ENCODE measurements at places on chromosomes 2 and 18.

DNA sequence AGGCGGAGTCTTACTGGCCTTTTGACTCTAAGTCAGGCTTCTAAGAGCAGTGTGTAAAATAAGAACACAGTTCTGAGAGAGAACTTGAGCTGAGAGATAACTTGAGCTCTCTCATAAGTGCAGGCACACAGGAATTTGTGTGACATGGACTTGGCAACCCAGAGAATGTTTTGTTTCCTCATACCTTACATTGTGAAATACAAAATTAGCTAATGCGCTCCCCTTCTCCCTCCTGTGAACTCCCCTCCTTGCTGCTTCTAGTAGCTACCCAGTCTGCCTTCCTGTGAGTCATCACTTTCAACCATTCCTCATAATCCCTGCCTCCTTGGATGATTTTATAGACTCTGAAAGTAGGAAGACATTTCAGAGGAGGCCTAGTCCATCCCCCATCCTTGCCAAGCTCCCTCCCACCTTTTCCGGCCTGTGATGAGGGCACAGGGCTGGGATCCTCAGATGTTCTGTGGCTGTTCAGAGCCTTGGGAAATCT, 22.6 kb downstream of the FER1L5 start:
- DNase-seq: no peak

DNA sequence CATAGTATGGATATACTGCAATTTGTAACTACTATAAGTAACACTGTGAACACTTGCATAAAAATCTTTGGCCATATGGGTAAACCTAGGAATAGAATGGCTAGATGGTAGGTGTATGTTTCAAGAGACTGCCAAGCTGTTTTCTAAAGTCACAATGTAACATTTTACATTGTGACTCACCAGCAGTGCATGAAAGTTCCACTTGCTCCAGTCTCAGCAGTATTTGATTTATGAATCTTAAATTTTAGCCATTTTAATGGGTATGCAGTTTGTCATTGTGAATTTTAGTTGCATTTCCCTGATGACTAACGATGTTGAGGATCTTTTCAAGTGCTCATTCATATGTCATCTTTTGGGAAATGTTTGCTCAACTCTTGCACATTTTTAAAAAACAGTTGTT, 86.1 kb downstream of the FARSB start:
- no peak for DNase-seq

- DNase-seq: no peak
Observed at GRCh38 chr18:48000701-48001100, 70.2 kb upstream of the SMAD2 start.

DNA sequence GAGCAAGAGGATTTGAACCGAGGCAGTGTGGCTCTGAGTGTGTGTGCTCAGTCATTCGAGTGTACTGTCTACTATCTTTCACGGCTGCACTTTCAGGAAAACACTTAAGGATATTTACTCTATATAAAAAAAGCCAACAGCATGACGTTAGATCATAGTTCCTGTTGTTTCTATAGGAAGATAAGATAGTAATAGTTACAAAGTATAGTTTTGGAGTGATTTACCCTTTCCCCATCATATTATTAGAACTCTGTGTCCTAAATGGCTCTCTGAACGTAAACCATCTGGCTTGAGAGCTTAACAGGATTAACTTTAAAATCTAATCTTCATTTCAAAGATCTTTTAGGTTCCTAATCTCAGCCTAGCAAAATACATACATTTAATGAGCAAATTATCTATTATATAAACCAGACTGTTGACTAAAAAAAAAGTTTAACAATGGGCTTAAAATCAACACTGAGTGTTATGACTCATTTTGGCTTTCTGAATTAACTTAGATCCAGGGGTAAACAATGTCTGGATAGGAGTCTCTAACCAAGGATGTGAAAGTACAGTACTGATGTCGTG, 150.3 kb upstream of the DNMT3A start:
- no peak for DNase-seq

DNA sequence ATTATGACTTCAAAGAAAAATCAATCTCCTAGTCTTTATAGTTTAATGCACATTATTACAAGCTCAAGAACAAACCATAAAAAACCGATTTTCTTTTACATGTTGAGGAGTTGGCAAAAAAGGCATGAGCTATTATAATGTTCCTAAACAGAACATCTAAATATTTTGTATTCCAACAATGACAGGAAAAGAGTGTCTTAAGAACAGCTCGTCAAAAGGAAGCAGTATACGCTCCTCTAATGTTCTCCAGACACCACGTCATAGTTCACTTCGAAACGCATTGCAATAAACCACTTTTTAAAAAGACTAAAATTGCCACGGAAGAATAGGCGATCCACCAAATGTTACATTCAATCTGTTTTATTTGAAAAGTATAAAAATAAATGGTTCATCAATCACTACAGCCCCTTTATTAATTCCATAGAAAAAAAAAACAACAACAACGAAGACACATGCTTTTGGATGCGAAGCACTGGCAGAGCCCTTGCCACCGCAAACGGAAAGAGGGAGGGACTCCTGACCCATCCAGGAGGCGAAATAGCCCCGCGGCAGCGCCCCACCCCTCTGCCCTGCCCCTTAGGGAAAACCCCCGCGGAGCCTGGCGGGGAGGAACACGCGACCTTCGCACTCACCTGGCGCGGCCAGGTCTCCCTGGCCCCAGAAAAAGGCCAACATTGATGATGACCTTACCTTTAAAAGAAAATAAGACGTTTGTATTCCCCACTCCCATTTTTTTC, 45.8 kb downstream of the MBP start:
- DNase-seq: no peak

DNA sequence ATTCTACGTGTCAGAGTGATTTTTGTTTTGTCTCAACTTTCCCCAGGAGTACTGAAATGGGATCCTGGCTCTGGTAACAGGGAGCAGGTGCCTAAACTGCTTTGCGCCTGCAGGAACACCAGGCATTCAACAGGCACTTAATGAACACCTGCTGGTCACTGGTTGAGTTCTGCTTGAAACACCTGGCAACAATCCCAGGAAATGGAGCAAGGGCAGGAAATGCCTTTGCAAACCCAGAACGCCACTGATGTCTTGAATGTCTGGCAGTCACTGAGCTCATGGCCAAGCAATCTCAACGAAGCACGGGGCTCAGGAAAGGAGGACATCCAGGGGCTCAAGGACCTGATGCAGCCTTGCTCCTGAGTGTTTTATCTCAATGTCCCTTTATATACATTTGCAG, 360.0 kb upstream of the RAB6C start:
- no peak for DNase-seq

DNA sequence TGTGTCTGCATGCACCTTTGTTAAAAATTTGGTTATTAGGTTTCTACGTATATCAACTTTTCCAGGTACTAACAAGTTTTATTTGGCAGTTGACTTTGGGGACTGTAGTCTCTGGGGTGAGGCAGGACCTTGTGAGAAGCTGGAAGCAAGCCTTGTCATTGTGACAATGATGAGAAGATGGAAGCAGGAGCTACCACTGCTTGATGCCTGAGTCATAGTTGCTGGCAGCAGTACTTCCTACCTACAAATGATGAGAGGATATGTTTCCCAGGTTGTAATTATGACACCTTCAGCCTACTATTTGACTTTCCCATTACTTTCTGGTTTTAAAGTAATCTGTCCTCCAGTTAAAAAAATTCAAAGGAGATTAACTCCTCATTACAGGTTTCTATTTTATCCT, 516.3 kb downstream of the NRXN1 start:
- DNase-seq: no peak

DNA sequence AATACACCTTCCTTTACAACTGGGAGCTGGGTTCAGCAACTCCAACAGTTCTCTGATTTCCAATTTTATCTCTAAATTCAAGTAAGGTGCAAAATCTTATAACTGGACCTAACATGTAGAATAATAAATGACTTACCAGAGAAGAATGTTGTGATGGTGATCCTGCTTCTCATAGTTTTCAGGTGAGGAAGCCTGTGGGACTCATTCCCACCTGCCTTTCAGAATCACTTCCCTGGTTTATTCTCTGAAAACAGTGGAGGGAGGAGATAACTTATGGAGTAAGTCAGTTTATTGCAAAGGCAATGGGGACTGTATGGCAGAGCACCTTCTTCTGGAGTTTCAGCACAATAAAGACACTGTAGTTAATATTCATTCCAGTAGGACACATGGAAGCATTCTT, 1188.2 kb upstream of the FAM98A start:
- no peak for DNase-seq

DNA sequence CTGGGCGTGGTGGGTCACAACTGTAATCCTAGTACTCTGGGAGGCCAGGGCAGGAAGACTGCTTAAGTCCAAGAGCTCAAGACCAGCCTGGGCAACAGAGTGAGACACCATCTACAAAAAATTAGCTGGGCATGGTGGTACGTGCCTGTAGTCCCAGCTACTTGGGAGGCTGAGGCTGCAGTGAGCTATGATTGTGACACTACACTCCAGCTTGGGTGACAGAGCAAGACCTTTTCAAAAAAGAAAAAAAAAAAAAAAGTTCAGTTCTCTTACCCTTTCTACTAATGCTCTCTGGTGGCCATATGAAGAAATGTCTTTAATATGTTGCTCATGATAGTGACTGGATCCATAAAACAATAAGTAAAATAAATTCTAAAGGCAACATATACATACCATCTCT, 14.9 kb downstream of the TYW5 start:
- DNase-seq: no peak

DNA sequence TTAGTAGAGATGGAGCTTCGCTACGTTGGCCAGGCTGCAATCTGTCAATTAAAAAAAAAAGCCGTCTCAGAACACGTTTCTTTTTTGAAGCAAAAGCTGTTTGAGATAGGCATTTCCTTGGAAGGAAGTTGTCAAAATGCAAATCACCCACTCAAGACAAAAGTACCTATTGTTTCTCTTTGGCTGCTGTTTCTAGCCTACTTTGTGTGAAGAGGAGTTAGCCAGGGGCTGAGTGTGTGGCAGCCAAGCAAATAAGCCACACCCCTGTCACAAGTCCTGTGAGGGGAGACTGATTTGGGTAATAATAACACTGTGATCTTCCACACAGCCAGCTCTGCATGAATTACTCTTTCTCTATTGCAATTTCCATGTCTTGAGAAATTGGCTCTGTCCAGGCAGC, 47.4 kb upstream of the CDCA7 start:
- DNase-seq: no peak

DNA sequence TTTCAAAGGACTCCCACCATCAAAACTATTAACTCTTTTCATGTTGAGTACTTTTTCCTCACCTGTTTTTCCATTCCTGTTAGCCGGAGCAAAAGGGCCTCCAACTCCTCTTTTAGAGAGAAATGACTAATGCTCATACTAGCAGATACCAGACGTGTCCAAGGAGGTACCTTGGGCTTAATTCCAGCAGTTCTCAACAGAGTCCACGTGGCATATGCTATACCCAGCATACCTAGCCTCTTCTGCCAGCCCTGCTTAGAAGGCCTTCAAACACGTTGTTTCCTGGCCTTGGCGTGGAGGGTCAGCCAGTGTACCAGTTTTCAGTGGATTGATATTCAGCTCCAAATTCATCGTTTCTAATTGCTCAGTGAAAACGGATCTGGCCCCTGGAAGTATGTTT, 123.9 kb downstream of the MGAT5 start:
- DNase-seq: no peak

DNA sequence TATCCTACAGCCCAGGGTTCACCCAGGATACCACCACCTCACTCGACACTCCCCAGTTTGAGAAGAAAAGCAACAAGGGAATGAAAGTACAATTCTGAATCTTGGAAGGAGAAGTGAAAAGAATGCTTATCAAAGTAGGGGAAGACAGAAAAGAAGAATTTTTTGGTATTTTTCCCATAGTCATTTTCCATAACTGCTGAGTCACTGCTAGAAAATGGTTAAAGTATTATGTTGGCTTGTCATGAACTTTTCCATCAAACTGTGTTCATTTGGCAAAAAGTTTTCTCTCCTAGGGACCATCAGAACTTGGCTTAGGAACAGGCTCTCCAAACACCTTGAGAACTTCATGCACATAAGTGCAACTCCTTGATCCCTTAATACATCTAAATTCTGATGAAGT, 192.0 kb downstream of the BCL11A start:
- DNase-seq: no peak

DNA sequence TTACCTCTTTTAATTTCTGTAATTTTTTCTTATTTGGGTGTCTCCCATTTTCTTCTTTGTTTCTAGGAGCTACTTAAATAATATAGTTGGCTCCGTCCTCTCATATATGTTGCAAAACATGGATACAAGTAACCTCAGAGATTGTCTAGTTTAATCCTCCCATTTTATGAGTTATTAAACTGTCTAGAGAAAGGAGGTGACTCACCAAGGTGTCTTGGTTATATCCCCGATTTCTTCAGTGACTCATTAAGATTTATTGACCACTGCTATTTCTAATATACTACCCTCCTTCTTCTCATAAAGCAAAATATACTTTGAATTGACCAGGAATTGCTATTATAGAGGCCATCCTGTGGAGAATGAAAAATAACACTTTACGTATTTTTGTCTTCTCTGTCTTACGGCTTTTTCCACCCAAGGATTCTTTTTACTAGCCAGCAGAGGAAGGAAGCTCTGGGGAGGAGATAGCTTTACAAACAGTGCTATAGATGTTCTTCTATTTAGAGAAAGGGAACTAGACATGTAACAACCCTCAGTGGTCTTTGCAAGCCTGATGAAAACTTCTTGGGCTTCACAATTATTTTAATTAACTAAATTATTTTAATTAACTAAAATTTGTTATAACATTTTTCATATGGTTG, 300.4 kb upstream of the TNP1 start:
- DNase-seq: no peak

DNA sequence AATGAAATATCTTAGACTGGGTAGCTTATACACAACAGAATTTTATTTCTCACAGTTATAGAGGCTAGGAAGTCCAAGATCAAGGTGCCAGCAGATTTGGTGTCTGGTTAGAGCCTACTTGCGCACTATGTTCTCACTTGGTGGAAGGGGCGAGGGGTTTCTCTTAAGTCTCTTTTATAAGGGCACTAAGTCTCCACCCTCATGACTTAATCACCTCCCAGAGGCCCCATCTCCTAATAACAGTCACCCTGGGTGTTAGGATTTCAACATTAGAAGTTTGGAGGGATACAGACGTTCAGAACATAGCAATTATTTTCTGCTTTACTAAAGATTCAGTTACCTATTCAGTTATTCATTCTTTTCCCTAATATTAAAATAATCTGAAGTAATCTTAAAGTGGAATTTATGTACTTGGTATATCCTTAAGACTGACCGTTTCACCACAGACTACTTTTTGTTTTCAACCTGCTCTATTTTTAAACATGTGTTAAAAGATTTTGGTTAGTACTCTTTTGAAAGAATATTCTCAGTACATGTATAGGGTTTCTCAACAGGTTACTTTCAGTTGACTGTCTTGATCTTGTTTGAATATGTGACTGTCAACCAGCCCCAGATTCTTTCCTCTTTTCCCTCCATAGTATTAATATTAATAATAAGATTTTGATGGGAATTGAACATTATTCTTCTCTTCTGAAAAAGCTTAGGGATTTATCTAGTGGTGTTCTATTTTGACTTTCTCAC, 130.0 kb downstream of the TAF4B start:
- DNase-seq: no peak

GRCh38 chr2:121066526-121066925, 218.5 kb downstream of the TFCP2L1 start:
- no peak for DNase-seq
